ENCODE measurements at places on chromosomes 5 and 9.

GRCh38 chr5:39992617-39993202, 567.9 kb upstream of the DAB2 start:
- no peak for DNase-seq

DNA sequence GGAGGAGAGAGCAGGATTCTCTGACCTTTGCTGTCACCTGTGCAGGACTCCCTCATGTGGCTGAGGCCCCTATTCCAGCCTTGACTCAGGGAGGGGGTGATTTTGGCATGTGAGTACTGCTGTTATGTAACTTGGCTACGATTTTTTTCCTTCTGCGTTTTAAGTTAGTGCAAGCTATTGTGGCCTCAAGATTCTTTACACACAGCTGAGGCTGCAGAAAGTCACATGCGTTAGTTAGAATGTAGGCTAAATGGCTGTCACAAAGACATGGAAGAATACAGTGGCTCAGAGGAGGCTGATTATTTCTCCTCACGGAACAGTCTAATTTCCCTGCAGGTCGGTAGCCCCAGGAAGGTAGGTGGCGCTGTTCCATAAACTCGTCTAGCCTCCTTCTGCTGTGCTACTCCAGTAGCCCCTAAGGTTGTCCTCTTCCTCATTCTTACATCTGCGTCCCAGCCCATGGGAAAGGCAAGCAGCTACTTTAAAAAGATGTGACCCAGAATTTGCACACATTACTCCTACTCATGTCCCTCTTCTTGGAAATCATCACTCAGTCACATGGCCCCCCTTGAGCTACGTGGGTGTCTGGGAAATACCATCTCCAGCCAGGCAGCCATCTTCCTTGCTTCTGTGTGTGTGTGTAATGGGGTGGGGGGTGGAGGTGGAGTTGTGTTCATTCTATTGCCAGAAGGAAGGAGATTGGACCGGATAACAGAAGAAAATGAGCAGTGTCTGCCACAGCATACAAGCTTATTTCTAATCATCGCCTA, 486.6 kb downstream of the CCDC171 start:
- DNase-seq = no peak

GRCh38 chr5:172149073-172149472, 39.0 kb downstream of the STK10 start:
- DNase-seq = no peak

DNA sequence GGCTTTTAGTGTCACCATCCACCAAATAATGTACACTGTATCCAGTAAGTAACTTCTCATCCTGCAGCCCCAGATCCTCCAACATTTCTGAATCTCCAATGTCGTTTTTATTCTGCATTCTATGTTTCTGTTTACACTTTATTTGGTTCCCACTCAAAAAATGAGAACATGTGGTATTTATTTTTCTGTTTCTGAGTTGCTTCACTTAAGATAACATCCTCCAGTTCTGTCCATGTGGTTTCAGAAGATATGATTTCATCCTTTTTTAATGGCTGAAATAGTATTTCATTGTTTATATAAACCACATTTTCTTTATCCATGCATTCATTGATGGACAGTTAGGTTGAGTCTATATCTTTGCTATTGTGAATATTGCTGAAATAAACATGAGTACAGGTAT, 677.3 kb upstream of the FTMT start:
- DNase-seq = no peak

DNA sequence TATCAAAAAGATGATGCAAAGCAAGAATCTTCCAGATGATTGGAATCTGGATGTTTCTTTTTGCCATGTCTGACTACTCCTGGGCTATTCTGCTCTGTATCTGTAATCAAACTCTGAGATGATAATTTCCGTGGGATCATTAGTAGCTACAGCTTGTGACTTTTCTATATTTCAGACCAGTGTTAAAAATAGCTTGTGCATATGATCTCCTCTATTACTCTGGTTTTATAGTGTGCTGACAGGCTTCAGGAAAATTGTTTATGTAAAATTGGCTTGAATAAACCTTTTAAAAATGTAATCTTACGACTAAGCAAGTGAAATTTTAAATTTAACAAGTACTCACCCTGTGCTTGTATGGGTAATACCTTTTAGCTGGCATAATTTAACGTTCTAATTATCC, 40.4 kb downstream of the NAA35 start:
- no peak for DNase-seq

GRCh38 chr5:122014236-122014935, 52.6 kb downstream of the SRFBP1 start:
- no peak for DNase-seq

- no peak for DNase-seq
Observed at GRCh38 chr9:81588148-81588871, 101.0 kb downstream of the TLE1 start.

GRCh38 chr5:98016771-98017170, 756.7 kb upstream of the RGMB start:
- DNase-seq = no peak

- no peak for DNase-seq
Observed at GRCh38 chr9:82369251-82369945, 380.8 kb downstream of the SPATA31D1 start.

- DNase-seq = no peak
Observed at GRCh38 chr5:120507197-120507596, 43.1 kb downstream of the PRR16 start.

DNA sequence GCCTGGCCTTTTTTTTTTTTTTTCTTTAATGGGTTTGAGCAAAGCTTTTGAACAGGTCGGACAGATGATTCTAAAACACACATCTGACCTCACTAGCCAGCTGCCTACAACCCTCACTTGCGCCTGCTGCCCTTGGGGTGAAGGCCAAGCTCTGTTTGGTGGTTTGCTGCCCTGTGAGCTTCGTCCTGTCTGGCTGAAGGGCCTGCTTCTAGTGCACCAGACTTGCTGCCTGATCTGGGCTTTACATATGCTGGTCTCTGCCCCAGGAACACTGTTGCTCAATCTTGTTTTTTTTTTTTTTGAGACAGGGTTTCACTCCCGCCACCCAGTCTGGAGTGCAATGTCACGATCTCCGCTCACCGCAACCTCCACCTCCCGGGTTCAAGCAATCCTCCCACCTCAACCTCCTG, 16.4 kb upstream of the DOLPP1 start:
- no peak for DNase-seq

DNA sequence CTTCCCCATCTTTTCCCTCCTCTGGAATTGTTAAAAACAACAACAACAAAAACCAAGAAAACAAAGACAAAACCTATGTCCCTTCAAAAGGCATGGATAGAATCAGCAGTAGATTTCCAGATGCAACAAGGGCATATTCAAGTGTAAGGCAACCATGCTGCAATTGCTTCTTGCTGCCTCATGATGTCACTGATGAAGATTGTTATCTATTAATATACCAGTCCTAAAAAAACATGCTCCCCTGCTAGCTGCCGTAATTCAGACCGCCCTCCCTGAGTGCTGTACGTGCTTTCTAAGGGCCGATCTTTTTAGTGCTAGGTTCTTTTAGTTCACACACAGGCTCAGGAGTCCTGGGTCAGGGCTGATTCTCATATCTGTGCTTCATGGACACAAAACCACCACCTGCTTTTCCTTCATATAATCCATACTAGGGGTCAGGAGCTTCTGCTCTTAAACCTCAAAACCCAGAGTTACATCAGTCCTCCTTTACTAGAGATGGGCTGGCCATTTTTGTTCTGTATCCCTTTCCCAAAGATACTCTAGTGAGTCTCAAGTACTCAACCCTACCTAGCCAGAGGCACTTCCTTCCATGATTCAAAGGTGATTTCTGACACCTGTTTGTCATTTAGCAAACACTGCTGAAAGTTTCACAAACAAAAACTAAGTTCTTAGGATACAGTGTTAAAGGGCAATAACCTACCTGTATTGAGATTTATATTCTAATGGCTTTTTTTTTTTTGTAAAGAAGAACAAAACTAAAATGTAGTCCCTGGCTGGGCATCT, 82.1 kb downstream of the GIN1 start:
- DNase-seq = no peak

- no peak for DNase-seq
Observed at GRCh38 chr9:116493183-116493860, 193.8 kb upstream of the TRIM32 start.

DNA sequence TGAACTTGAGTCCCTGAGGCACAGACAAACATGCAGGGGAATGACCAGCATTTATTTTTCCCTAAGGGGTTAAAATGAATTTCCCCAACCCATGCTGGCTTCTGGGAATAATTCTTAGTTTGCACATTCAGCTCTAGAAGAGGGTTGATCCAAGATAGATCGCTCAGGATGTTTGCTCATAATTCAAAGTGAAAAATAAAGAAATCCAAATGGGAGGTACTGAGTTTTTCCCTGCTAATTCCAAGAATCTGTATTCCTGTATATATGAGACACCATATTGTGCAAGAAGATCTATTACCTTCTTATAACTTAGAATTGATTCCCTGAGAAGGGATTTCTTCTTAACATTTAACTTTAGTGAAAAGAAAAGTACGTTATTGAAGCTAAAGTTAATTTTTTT, 96.2 kb downstream of the VCAN start:
- DNase-seq = no peak

DNA sequence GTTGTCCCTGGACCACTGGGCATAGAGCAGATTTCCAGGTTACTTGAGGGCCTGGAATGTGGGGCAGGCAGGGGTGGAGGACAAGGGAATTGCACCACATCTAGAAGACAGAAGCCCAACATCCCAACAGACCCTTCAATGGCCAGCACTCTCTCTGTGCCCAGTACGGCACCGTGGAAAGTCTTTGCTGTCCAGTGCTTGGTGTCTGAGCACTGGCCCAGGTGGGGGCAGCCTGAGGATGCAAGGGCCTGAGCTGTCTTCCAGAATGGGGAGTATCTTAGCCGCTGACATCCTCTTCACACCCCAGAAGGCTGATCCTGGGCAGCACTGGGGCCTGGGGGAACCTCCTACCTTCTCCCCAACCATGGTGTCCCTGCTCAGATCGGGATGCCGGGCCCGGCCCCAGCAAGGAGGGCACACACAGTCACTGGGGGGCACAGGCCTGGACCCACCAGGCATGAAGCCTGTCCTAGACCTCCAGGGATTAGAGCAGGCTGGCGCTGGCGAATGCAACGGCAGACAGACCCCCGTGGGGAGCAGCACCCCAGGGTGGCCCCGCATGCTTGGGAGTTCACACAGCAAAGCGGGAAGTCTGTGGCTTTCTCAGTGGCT, 40.6 kb upstream of the OLFM1 start:
- DNase-seq = no peak

- DNase-seq = no peak
Observed at GRCh38 chr5:39933061-39933460, 508.3 kb upstream of the DAB2 start.

- peak; percentile 89 for DNase-seq
Observed at GRCh38 chr5:32531885-32532520, 53.4 kb upstream of the SUB1 start.

- DNase-seq = no peak
Observed at GRCh38 chr5:178307267-178308045, 74.9 kb upstream of the PHYKPL start.

- no peak for DNase-seq
Observed at GRCh38 chr5:157548513-157549282, 26.9 kb downstream of the ADAM19 start.

- no peak for DNase-seq
Observed at GRCh38 chr9:93684161-93684765, 107.9 kb downstream of the PHF2 start.

- DNase-seq = no peak
Observed at GRCh38 chr9:20398536-20399338, 223.6 kb downstream of the MLLT3 start.

Measured in CD4-positive, alpha-beta T cell treated with Interleukin-4 for 4 hours (primary cell).